KG1 (cell line): ENCODE measurements at places on chromosomes 2 and 18.

DNA sequence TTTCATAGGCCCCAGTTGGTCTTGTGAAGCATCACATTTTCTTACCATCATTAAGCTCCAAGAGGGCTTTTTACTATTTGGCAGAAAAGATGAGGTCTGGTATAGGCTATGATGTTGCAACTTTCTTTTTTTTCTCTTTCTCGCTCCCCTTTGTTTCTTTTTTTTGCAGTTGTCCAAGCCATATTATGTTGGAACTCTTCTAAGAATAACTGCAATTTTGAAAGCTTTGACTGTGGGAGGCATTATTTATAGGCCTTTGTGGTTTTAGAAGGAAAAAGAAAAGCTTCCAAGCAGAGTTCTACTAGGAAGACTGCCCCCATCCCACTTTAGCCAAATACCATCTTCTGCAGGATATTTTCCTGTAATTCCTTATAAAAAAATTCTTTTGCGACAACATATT is 571.6 kb downstream of the ARHGAP15 start:
- DNase-seq: no peak

DNA sequence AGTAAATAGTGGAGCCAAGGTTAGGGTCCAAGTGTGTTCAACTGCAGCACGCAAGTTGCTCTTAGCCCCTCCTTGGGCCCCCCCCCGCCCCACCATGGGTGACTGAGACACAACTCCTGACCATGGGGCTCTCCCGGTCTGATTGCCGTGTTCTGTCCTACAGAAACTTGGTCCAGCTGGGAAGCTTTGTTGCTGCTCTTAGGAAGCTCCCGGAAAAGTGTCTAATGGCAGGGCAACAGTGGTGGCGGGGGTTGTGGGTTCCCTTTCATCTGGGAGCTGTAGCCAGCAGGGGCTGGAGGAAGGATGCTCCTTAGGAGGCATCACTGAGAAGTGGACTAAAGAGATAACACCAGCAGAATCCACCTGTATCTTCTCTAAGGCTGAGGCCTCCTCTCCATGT is 111.1 kb downstream of the CYP26B1 start:
- no peak for DNase-seq

- no peak for DNase-seq
Observed at GRCh38 chr18:9884532-9885140, 1.1 kb upstream of the TXNDC2 start.

GRCh38 chr2:44938287-44939105 is 3.0 kb upstream of the SIX3 start:
- DNase-seq: no peak

DNA sequence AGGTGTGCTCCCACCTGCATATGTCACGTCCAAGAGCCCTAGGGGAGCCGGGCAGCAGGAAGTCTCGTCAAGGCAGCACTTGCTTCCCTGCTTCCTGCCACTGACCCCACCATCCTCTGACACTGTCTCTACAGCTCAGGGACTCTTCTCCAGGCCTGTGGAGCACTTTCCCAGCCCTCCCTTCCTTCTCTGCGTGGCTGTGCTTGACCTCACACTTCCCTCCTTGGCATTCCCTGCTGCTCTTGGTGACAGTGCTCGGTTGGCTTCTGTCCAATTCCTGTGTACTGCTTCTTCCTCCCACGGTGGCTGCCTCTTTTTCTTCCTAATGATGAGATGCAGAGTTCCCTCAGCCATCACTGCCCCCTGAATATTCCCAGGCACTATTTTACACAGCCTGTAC is 2.8 kb downstream of the CIDEA start:
- DNase-seq: no peak

- no peak for DNase-seq
Observed at GRCh38 chr18:51192026-51192425, 5.5 kb downstream of the MEX3C start.
